ENCODE measurements at places on chromosomes 1 and 21.

DNA sequence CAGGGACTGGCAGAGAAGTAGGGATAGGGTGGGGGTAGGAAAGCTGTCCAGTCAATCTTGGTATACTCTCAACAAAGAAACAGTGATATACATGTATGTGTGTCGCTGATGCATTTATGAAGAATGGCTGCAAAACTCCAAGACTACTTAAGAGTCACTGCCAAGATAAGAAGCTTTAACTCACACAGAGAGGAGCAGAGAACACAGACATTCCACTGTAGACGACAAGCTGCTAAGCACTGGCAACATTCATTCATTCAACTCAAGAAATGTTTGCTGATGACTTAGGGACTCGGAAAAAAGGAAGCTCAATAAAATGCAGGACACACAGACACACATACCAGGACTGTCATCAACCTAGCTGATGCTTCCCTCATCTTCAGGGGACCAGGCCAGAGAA is 5.5 kb downstream of the CTNNBIP1 start:
- no peak for DNase-seq

DNA sequence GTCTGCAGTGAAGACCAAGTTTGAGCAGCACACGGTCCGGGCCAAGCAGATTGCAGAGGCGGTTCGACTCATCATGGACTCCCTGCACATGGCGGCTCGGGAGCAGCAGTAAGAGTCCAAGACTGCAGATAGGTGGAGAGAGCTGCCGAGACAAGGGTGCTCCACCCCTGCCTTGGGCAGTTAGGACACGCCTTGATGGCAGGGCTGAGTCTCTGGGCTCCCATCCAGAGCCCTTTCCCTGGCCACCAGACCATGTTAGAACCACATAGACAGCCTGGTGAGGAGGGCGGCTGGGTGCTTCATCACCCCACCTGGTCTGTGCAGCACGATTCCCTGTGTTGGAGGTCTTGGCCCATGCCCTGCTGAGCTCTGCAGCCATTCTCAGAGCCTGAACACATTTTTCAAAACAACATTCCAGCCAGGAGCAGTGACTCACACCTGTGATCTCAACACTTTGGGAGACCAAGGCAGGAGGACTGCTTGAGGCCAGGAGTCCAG is 17.3 kb upstream of the MIIP start:
- DNase-seq = no peak

DNA sequence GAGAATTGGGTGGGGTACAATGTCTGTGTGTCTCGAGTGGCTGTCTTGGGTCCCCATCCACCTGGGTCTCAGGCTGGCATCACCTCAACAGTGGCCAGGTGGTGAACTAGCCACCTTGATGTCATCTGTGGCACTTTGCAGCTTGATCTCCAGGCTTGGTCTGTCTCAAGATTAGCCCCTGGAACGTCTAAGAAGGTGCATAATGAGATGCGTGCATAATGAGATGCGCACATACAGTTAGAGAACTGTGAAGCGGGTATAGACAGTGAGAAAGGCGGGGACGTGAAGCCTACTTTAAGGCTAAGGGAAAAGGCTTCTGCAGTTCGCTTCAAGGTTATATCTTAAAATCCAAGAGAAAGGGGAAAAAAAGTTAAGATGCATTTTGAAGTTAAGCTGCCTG is 98.7 kb downstream of the WDR4 start:
- DNase-seq = no peak

DNA sequence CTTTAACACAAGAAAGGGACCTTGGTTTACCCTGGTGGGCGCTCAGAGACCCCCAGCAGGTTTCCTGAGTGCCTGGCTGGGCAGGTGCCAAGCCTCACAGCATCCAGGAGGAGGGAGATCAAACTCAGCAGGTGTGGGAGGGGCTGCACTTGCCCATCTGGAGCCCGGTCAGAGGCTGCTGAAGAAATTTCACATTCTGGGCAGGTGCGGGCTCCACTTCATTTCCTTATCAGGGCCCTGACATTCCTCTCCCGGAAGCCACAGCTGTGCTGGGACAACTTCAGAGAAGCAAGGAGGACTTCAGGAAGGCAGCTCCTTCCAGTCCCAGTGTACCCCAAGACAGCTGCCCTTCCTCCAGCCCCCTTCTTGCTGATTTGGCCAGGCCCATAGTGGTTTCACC is 82.9 kb downstream of the ITPKB start:
- DNase-seq = no peak

DNA sequence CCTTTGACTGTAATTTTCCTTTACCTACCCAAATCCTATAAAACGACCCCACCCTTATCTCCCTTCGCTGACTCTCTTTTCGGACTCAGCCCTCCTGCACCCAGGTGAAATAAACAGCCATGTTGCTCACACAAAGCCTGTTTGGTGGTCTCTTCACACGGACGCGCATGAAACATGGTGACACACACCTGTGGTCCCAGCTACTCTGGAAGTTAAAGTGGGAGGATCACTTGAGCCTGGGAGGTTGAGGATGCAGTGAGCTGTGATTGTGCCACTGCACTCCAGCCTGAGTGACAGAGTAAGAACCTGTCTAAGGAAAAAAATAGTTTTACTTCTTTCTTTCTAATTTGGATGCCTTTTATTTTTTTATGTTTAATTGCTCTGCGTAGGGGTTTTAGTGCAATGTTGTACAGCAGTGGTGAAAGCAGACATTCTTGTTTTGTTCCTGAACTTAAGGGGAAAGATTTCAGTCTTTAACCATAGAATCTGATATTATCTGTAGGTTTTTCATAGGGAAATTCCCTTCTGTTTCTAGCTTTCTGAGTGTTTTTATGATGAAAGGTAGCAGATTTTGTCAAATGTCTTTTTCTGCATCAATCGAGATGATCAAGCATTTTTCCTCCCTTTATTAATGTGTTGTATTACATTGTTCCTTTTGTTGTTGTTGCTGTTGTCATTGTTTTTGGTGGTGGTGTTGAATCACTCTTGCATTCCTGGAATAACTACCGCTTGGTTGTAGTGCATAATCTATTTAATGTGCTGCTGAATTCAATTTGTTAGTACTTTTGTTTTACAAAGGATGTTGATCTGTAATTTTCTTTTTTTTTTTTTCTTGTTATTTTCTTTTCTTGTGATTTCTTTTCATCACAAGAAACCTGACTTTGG is 497.4 kb downstream of the DISC1 start:
- no peak for DNase-seq

DNA sequence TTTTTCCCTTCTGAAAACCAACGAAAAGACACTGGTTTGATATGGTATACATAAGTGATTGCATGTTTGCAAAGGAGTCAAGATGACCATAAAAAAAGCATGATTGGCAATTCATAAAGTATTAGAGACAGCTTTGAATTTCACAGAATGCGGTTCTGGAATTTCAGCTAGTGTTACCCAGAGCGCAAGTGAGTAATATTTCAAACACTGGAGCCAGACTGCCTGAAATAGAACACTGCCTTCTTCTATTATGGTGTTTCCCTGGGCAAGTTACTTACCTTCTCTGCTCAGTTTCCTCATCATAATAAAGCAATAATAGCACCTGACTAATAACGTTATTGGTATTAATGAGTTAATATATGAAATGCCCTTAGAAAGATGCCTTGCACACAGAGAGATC is 54.7 kb downstream of the NEGR1 start:
- DNase-seq = no peak

DNA sequence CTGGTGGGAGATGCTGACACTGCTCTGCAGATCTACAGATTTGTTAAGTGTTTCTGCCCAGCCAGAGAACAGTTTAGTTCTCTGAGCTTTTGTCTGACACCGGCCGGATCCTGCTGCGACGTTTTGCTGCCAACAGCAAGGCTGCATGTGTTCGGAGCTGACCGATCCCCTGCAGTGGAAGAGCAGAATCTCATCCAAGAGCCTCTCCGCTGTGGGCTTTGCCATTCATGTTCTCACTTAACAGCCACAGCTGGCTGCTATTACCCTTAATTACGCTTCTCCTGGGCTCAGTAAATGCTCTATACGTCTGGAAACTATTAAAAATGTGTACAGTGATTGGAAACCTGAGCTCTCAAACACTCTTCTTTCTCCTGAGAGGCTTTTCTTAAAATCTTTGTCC is 105.3 kb downstream of the BCAR3 start:
- no peak for DNase-seq

DNA sequence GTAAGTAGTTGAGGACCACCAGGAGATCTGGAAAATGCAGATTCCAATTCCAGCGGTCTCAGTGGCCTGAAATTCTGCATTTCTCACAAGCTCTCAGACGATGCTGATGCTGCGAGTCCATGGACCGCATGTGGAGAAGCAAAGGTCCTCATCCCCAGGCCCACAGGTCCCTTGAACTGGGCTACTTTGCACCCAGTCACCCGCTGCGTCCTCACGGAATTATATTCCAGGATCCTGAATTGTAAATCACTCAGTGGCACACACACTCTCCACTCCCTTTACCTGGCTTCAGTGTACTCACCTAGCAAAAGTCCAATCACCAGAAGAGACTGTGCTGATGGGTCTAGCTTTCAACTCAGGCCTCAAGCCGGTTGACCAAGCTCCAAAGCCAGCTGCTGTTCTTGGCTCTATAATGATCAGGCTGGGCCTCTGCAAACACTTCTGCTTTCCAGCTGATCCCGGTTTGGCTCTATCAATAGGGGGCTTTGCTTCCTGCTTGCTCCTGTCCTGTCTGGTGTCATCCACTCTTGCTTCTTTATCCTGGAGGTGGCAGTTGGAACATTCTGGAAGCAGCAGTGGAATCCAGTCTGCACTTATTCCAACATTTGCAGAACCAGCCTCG is 904 bp upstream of the RPL22 start:
- no peak for DNase-seq

DNA sequence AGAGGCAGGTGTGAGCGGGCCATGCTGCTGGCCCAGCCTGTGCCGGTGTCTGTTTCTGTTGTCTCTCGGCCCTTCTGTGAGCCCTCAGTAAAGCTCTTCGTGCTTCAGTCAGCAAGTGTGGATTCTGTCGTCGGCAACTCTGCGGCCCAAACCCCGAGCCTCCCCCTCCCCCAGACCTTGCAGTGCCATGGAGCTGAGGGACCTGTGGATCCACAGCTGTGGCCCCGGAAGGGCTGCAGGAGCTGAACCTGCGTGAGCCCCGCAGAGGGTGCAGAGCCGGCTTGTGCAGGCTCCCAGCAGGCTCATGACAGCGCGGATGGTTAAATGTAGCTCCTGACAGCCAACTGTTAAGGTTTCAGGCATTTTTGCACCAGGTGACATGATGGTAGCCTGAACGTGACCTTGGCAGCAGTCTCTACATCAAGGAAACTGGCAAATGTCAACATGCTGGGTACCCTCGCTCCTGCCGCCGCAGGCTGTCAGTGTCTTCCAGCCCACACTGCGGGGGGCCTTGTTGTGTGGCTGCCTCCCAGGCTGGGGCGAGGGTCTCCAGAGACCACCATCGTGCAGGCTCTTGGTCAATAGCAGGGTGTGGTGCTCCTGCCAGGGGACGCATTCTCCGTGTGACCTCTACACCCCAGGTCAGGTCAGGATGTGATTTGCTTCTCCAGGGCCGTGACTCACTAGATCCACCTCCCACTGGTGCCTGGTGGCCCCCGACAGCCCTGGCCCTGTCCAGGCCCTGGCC is 7.0 kb downstream of the LRRC3 start:
- no peak for DNase-seq

GRCh38 chr1:101652484-101652883 is 344.2 kb downstream of the OLFM3 start:
- DNase-seq = no peak

DNA sequence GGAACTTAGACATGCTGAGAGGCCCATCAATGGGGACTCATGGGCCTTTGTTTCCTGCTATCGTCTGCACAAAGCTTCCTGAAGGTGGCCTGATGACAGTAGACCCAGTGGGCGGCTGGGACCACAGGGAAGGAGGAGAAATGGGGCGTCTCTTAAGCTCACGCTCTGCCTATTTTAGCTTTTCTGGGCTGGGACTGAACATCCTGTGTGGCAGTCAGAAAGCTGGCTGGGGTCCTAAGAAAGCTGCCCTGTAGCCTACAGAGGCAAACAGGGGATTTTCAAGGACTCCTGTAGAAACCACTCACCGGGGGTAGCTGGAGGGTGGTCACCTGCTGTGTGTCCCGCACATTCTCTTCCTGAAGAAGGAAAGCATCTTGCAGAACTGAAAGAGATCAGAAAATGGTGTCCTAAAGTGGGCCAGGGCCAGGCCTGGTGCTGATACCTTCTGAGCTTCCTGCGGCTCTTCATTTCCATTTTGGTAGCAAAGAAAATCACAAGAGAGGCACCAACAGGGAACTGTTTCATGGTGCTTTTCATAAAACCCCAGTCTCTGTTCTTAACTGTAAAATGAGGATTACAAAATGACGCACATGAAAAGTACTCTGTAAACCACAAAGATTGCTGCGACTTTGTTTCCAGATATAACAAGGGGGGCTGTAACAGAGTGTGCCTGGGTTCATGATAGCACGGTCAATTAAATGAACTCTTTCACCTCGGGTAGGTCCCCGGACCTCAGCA is 8.6 kb downstream of the ZNF496 start:
- DNase-seq = no peak

DNA sequence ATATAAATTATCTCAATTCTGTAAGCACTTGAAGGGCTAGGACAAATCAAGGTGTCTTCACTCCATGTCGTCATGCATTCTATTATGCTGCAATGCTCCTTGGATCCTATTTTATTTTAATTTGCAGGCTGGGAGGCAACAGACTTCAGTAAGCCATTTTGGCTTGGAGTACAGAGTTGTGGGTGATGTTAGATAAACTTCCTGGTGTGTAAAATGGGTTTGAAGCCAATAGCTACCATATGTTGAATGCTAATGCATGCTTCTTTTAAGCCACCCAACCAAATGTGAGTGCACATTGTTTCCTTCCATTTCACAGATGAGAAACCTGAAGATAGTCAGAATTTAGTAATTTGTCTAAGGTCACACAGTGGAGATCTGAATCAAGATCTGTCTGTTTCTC is 482.8 kb downstream of the DISC1 start:
- no peak for DNase-seq

GRCh38 chr1:156276532-156276931 is 6.1 kb downstream of the SMG5 start:
- DNase-seq = no peak

- DNase-seq = no peak
These were observed 180.2 kb downstream of the HIVEP3 start for GRCh38 chr1:41738475-41738874.

- DNase-seq = no peak
These were observed 217.9 kb downstream of the NTNG1 start for GRCh38 chr1:107358619-107359327.

- DNase-seq = no peak
These were observed 207.4 kb downstream of the RRAGC start for GRCh38 chr1:38652217-38652616.

GRCh38 chr1:4058122-4058521 is 158.1 kb upstream of the C1orf174 start:
- DNase-seq = no peak

- peak; percentile 66 for DNase-seq
These were observed 37.0 kb downstream of the MIA3 start for GRCh38 chr1:222654849-222655248.

GRCh38 chr1:182087304-182087703 is 25.8 kb upstream of the ZNF648 start:
- no peak for DNase-seq

DNA sequence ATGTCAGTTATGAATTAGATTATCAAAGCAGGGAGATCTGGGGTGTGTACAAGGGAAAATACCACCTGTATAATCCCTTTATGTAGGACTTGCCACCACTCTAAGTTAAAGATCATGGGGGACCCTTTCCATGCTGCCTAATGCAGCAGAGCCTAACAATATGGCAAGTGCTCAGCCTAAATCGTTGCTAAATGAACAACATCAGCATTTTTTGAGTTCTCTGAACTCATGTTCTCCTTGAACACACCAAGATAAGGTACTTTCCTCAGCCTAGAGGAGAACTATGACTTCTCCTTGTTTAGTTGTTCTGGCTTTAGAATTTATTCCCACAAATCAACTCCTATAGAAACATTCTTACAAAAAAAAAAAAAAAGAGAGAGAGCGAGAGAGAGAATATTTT is 177.0 kb downstream of the DUSP10 start:
- no peak for DNase-seq

All from activated T-cell treated with anti-CD3 and anti-CD28 coated beads, Interleukin-2, amount 50 U/mL, for 4 hours (primary cell).